ENCODE measurements at places on chromosomes 4 and X.

DNA sequence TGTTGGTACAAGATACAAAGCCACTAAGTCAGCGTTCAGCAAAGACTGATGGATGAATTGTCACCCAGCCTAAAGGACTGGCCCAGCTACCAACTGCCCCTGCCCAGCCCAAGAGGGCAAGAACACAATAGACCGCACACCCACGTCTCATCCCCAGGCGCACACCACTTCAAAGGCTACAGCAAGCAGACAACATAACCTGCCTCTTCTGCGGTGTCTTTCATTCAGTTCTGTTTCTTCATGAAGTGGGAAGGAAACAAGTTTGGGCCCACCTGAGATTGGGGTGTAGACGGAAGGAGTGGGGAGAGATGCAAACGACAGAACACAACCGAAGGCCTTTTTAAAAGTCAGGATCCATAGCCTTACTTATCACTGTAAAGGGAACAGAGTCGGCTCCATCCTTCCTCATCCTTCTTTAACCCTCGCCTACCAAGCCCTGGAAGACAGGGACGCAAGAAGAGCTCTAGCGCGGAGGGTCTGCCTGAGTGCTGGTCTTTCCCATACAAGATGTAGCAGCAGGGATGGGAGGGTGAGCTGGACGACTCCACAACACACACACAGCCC is 691 bp downstream of the SCARB2 start:
- DNase-seq: peak; percentile 43

- no peak for DNase-seq
These were observed 86.8 kb downstream of the DCLK2 start for GRCh38 chr4:150164956-150165629.

GRCh38 chrX:139203651-139204570 is 326.6 kb upstream of the F9 start:
- DNase-seq: no peak

- no peak for DNase-seq
These were observed 11.5 kb upstream of the CAMK2D start for GRCh38 chr4:113773014-113773413.

- DNase-seq: no peak
These were observed 213.0 kb upstream of the VEGFC start for GRCh38 chr4:177005674-177006230.

GRCh38 chr4:2937986-2938385 is 25.2 kb downstream of the NOP14 start:
- no peak for DNase-seq

GRCh38 chrX:150012647-150013381 is 74.5 kb upstream of the EOLA2 start:
- DNase-seq: no peak

DNA sequence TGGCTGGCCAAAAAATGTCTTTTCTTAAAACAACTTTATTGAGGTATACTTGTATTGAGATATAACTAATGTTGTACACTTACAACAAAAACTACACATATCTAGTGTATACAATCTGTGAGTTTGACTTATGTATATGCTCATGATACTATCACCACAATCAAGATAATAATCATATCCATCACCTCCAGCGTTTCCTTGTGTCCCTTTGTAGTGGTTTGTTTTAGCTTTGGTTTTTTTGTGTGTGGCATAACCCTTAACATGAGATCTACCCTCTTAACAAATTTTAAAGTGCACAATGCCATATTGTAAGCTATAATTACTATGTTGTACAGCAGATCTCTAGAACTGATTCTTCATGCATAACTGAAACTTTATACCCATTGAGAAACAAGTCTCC is 13.4 kb upstream of the PCSK1N start:
- no peak for DNase-seq

- DNase-seq: no peak
These were observed 79.5 kb downstream of the STOX2 start for GRCh38 chr4:183984566-183984965.

DNA sequence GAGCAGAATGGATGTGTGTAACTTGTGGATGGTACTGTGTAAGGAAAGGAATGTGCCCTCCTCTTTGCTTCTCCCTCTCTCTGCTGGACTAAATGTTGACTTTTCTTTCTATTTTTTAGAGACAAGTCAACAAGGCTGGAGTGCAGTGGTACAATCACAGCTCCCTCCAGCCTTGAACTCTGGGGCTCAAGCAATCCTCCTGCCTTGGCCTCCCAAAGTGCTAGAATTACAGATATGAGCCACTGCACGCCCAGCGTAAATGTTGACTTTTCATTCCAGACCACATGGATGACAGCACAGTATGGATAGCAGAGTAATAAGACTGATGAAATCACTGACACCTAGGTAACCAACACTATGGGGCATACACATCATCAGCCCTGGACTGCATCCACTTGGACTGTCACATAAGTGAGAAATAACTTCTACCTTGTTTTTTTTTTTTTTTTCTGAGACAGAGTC is 5.1 kb upstream of the RPS3A start:
- DNase-seq: no peak

- no peak for DNase-seq
These were observed 72.4 kb upstream of the ZCCHC13 start for GRCh38 chrX:74231625-74232024.

- no peak for DNase-seq
These were observed 126.8 kb downstream of the IRF2 start for GRCh38 chr4:184347251-184348239.

GRCh38 chr4:86452924-86453531 is 93.2 kb upstream of the MAPK10 start:
- no peak for DNase-seq

GRCh38 chr4:1727117-1728031 is 6.1 kb downstream of the TACC3 start:
- no peak for DNase-seq

- no peak for DNase-seq
These were observed 52.2 kb downstream of the AMMECR1 start for GRCh38 chrX:110265661-110266060.

DNA sequence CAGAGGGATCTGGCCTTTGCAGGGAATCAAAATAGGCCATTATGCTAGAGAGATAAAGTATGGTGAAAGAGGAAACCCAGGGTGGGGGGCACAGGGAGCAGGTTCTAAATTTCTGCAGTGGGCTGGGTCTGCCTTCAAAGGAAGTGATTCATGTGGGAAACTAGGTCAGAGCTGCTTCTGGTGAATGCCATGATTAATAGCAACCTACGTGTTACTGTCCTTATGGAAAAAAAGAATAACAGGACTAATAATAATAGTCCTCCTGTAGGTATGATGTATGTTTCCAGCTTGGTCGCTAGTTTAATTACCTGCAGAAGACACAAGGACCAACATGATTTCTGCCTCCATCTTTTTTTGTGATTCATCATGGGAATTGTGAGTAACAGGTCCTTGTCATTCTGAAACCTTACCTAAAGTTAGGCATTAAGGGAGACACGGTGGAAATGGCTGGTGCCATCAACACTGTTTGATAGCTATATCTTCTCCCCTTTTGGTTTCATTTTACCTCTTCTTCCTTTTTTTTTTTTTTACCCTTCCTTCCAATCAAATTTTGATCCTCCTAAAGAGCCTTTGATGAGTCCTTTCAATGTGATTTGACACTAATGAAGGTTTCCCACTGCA is 180.4 kb downstream of the CPEB2 start:
- no peak for DNase-seq
